ENCODE measurements at places on chromosomes 12 and 14.

- DNase-seq = no peak
These were observed 32.1 kb upstream of the TXNRD1 start for GRCh38 chr12:104183443-104183842.

DNA sequence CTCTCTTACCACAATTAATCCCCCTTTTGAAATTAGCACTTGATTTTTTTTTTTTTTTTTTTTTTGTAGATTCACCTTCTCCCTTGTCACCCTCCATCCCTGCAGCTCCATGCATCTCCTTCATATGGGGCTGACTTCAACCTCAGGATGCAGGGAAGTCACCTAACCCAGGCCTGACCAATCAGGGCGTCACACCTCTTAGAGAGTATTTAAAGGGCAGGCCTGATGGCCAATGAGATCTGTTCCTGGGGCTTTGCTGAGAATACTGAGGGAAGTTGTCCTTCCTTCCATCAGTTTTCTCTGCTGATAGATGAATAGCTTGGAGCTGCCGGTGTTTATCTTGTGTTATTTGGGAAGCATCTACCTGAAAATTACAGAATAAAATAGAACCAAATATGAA lies 1104.7 kb upstream of the TMEM132C start:
- DNase-seq = no peak

GRCh38 chr14:105168496-105168978 lies at the start of gene JAG2:
TSS of gene JAG2 (minus strand) at chr14:105168776. CDS start at chr14:105168420, 356 bp downstream.
- peak; percentile 78 for DNase-seq

DNA sequence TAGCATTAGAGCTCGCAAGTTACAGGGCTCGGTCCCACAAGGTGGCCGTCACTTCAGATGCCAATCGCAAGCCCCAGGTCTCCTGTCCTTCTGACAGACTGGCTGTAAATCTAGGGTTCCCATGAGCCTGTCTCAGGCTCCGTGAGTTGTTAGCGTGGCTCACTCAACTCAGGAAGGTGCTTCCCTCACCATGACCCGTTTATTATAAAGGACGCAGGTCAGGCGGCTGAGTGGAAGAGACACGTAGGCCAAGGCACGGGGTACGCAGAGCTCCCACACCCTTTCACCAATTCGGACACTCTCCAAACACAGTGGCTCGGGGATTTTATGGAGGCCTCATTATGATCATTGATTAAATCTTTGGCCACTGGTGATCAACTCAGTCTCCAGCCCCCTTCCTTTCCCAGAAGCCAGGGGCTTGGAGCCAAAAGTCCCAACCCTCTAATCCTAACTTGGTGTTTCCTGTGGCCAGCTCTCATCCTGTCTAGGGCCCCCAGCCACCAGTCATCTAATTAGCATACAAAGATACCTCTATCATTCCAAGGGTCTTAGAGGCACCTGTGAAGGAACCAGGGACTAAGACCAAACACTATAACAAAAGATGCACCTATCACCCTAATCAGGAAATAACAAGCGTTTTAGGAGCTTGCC lies 25.8 kb upstream of the LRTM2 start:
- DNase-seq = no peak

- DNase-seq = no peak
These were observed 9.8 kb downstream of the PSMA6 start for GRCh38 chr14:35301735-35302528.

- DNase-seq = no peak
These were observed 263.1 kb upstream of the FOXN3 start for GRCh38 chr14:89680156-89680555.

DNA sequence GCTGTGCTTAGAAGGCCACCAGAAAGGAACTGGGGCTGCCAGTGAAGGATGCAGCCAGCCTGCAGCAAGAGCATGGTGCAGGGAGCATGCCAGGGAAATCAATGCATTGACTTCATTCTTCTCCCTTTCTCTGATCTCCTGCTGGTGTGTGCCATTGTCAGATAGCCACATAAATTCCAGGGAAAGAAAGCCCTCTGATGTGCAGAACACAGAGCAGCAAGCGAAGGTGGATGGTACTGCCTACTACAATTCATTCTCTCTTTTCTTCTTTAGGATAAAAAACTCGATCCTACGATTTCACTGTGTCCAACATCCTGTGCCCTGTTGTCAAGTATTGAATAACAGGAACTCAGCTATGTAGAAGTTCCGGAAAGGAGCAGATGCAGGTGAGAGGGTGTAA lies 446.7 kb upstream of the TMEM132C start:
- no peak for DNase-seq

GRCh38 chr12:122975790-122976647 lies 975 bp downstream of the OGFOD2 start:
- DNase-seq = no peak

DNA sequence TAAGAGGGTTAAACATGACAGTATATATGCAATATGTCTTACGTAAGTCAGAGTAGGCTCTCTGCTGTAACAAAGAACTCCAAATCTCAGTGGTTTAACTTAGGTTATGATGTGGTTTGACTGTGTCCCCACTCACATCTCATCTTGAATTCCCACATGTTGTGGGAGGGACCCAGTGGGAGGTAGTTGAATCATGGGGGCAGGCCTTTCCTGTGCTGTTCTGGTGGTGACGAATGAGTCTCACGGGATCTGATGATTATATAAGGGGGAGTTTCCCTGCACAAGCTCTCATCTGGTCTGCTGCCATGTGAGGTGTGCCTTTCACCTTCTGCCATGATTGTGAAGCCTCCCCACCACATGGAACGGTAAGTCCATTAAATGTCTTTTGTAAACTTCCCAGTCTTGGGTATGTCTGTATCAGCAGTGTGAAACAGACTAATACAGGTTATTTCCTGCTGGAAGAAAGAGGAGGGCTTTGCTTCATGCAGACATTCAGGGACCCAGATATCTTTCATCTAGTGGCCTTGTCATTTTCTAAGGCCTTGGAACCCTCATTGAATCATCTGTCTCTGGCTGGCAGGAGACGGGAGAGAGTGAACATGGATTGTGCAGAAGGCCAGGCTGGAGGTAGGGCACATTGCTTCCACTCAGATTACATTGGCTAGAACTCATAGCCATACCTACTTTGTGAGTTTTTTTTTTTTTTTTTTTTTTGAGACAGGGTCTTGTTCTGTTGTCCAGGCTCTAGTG lies 96.1 kb downstream of the CRADD start:
- no peak for DNase-seq

DNA sequence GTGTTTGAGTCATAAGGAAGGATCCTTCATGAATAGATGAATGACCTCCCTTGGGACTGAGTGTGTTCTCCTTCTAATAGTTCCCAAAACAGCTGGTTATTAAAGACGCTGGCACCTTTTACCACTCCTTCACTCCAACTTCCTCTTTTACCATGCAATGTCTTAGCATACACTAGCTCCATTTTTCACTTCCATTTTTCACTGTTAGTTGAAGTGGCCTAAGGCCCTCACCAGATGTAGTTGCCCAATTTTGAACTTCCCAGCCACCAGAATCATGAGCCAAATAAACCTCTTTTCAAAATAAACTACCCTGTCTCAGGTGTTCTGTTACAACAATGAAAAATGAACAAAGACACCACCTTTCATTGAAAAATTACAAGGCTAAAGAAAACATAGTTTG lies 64.7 kb downstream of the GPR65 start:
- DNase-seq = no peak

GRCh38 chr12:102816816-102817434 lies 100.1 kb downstream of the PAH start:
- peak; percentile 48 for DNase-seq

DNA sequence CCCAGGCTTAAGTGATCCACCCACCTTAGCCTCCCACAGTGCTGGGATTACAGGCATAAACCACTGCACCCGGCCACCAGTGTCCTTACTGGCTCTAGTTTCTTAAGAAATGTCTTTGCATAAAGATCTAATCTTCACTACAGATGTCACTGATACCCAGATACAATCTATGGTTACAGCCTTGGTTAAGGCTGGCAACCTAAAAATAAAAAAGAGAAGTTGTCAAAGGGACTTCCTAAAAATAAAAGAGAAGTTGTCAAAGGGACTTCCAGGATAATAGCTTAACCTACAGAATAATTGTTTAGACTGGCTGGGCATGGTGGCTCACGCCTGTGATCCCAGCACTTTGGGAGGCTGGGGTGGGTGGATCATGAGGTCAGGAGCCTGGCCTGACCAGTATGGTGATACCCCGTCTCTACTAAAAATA lies 27.6 kb downstream of the ETFBKMT start:
- no peak for DNase-seq

- no peak for DNase-seq
These were observed 193.5 kb downstream of the SLC2A13 start for GRCh38 chr12:39912211-39912980.

DNA sequence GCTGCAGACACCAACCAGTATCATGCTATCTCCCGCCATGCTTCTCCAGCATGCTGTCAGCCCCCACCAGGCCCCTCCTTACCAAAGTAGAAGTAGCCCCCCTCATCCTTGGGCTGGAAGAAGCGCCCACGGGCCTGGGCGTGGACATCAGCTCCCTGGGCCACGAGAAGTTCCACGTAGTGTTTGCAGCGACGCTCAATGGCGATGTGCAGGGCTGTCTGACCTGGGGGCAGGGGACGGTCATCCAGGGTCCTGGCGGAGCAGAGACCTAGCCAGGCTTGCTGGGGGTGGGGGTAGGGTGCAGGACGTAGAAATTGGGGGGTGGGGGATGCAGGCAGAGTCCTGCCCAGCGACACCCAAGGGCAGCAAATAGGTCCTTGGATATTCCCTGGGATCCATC lies 32.7 kb downstream of the TRPV4 start:
- DNase-seq = no peak

DNA sequence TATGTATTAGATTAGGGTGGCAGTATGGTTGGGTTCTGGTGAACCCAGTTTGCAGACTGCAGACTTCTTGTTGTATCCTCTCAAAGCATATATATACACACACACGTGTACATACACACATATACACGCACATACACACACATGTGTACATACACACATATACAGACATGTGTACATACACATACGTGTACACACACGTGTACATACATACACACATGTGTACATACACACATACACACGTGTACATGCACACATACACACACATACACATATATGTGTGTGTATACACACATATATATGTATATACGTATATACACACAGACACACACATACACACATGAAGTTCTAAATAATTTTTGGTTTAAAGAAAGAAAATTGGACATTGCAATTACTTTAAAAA lies 780.2 kb downstream of the FLRT2 start:
- DNase-seq = no peak

GRCh38 chr12:50049254-50050118 lies 7.9 kb upstream of the ASIC1 start:
- DNase-seq = no peak

GRCh38 chr12:29700761-29701481 lies 82.8 kb downstream of the TMTC1 start:
- no peak for DNase-seq

DNA sequence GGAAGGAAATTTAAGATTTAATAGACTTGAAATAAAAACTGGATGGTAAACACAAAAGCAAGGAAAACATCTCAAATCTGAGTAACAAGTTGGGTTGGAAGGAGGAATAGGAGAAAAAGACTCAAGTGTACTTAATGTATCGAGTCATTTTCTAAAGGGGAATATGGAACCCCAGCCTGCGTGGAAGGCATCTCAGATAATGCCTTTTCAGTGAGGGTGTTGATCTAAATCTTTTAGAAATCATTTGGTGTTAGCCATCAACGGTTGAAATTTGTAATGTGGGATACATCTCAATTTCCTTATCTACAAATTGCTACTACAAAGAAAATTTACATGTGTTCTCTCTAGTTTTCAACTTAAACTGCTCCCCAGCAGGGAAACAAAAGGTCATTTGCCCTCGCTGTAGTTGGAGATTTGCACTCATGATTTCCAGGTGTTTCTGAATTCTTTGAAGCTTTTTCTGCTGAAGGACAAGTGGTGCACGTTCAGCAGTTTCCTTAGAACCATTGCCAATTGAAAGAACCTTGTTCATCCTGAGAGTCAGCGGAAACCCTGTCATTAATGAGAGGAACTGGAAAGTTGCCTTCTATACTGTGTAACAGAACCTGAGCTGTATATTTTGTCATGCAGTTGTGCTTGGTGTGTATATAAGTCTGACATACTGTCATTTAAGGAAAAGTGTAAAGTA lies 2.2 kb downstream of the PCBP2 start:
- no peak for DNase-seq

- DNase-seq = no peak
These were observed 120.4 kb downstream of the CALM1 start for GRCh38 chr14:90517076-90517841.

DNA sequence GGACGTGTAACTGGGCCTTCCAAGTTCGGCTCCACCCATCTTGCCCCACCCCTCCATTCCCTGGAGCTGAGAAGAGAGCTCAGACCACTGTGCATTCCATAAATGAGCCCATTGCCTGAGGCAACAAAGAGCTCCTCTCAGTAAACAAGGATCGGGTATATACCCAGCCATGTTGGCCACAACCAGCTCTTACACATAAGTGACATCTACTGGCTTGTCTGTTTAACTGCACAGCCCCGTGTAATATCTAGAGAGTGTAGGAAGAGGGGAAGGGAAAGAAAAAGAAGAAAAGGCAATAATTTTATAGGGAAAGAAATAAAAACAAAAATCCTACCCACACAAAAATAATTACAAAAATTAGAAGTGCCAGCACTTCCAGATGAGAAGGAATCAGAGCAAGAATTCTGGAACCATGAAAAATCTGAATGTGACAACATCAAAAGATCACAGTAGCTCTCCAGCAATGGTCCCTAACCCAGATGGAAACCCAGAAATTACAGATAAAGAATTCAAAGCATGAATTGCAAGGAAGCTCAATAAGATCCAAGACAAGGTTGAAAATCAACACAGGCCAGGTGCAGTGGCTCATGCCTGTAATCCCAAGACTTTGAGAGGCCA lies 308.1 kb downstream of the RPAP3 start:
- peak; percentile 87 for DNase-seq

GRCh38 chr14:85625925-85626585 lies 96.1 kb downstream of the FLRT2 start:
- DNase-seq = no peak

DNA sequence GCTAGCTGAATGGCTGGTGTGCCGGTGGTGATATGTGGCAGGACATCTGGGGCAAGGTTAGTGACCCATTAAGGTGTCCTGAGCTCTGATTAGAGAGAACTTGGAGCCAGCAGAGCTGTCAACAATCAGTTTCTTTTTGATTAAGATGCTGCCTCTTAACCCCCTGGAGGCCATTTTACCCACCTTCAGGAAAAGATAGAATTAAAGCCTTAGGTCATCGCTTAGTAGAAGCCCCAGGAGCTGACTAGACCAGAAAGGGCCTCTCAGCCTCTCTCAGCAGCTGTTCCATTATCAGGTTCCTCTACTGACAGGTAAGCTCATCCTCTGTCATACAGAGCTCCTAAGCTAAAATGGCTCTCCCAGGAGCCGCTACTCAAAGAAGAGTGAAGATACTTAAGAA lies 339.0 kb downstream of the FUT8 start:
- no peak for DNase-seq

- DNase-seq = no peak
These were observed 16.4 kb downstream of the PHETA1 start for GRCh38 chr12:111352296-111352993.

- DNase-seq = no peak
These were observed 54.8 kb downstream of the ASCL4 start for GRCh38 chr12:107829271-107829670.

GRCh38 chr12:48008349-48008748 lies 4.1 kb upstream of the COL2A1 start:
- no peak for DNase-seq
